CD4-positive, alpha-beta T cell treated with Interleukin-6 at 100 ng/mL for 8 hours (primary cell): ENCODE measurements at places on chromosomes 3 and 15.

DNA sequence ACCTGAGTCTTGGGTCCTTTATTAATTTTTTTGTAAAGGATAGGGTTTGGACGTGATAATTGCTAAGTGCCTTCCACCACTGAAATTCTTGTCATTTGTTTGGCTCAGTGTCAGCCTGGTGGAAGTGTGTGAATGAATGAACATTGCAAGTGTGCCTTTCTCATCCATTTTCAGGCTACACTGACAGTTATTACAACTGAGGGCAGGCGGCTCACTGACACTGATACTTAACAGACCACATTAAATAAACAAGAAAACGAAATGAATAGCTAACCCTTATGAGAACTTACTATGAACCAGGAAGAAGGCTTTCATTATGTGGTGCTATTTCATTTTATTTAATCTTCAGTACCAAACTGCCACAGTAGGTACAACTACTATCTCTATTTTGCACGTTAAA, 188.8 kb upstream of the CRBN start:
- no peak for DNase-seq

- no peak for DNase-seq
Observed at GRCh38 chr15:35309886-35310285, 224.8 kb upstream of the NANOGP8 start.

DNA sequence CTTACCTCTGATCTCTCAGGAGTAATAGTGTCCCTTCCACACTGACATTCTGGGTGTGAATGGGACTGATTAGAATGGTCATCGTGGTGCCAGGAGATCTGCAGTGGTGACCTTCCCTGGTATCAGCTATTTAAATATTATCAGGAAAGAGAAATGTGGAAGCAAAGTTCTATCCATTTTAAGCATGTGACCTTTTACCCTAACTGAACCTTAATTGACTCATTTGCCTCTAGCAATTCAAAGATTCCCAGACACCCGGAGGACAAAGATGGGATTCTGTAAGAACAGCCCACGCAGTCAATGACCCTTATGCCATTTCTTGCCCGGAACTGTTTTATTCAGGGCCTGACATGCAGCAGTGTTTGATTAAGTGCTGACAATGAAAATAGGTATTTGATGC, 10.3 kb downstream of the LIPC start:
- DNase-seq, result no peak

DNA sequence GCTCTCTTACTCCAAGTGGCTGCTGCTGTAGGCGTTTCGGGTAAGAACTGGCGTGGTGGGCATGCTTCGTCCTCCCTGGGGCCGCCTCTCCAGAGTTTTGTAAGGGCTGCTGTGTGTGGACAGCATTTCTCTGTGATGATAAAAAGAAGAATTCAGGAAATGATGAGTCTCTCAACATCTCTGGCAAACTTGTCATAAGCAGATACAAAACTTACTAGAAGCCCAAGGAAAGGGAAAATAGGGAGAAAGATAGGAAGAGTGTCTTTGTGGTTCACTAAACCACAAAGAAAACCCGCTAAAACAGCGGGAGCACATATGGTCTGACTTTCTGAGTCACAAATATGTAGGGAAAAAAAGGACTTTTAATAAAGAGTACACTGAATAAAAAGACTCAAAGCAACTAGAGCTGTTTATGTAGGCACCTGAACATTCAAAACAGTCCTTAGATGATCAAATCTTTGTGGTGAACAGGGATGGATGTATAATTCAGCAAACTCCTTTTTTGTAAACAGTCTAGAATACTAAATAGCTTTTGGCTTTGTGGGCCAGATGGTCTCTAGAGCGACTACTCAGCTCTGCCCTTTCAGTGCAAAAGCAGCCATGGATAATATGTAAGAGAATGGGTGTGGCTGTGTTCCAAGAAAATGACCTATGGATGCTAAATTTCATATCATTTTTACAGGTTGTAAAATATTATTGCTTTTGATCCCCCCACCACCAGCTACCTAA, 60.4 kb upstream of the LMOD3 start:
- no peak for DNase-seq

- no peak for DNase-seq
Observed at GRCh38 chr3:154040283-154040682, 80.9 kb upstream of the ARHGEF26 start.

DNA sequence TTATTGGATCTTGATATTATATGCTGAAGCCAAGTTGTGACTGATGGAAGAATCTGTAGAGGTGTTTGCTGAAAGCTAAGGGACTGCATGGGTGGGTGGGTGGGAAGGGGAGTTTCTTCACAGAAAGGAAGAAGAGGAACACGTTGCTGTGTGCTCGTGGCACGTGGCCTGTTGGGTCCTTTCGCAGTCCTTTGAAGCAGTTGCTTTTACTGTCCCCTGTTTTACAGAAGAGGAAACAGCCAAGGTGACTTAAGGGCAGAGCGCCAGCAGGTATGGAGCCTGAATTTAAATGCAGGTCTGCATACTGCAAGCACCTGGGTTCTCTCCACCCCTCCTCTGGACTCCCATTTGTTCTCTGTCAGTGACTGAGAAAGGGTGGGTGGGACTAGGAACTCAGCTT, 59.4 kb upstream of the PRR23C start:
- DNase-seq, result no peak

- no peak for DNase-seq
Observed at GRCh38 chr3:13282986-13283876, 136.9 kb downstream of the NUP210 start.

- DNase-seq, result no peak
Observed at GRCh38 chr3:152229692-152230091, 39.0 kb upstream of the MBNL1 start.

DNA sequence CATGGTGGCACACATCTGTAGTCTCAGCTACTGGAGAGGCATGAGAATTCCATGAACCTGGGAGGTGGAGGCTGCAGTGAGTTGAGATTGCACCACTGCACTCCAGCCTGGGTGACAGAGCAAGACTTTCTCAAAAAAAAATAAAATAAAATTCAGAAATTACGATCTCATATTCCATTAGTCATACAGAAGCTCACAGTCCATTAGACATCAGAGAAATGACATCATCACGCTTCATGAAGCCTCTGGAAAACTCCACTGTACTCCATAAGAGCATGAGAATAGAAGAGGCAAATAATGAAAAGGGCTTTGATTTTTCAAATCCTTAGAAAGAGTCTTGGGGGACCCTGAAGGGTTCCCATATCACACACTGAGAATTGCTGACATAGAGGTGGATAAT, 145.0 kb upstream of the MITF start:
- DNase-seq, result no peak

- DNase-seq, result no peak
Observed at GRCh38 chr3:128276146-128276435, 122.8 kb downstream of the EEFSEC start.

GRCh38 chr15:99958426-99959097, 225.3 kb upstream of the LYSMD4 start:
- no peak for DNase-seq

DNA sequence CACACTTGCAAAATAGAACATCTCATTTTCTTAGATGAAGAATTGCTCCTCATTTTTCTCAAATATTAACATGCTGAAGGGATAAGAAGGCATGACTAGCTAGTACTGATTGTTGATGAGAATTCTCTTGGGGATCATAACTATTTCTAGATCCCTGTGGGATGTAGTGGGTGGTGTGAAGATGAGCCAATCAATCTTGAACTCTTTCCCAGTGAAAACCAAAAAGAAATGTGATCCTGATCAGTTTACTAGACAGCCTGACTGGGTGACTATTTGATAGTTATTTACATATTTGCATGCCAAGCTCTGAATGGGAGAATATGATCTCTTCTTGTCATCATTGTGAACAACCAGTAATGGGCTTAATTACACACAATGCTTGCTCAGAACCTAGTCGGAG, 63.7 kb downstream of the ZIC1 start:
- DNase-seq, result no peak

DNA sequence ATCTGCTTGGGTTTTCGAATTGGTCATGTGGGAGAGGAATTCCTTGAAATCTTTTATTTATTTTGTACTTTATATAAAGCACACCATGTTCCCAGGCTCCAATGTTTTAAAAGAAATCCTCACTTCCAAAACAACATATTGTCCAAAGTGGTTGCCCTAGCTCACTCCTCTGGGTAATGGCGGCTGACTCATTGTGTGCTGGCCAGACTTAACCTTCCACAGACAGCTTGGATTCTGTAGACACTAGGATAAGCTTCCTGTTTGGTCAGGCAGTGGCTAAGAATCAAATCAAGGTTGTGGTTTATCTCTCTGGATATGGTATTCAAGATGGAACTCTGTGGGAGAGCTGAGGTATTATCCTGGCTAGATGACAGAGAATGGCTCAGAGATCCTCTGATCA, 55.8 kb upstream of the FAM98B start:
- no peak for DNase-seq

DNA sequence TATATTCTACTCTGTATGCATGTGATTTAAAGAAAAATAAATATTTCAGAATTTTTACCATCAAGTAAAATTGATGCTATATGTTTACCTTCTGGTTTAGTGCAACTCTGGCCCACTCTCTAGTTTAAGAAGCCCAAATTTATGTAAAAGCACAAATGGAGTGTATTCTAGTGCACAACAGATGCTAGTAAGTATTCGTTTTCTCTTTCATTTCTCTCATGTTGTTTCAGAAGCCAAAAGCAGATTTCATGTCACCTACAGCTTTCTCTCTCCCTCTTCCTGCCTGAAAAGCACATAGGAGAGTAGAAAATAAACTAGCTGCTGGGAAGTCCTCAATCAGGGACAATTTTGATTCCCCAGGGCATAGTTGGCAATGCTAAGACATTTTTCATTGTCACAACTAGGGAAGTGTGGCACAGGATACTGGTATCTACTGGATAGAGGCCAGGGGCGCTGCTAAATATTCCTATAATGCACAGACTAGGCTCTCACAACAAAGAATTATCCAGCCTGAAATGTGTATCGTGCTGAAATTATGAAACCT, 147.4 kb upstream of the ARHGEF26 start:
- DNase-seq, result no peak

GRCh38 chr3:44210967-44211366, 30.7 kb upstream of the TOPAZ1 start:
- no peak for DNase-seq

DNA sequence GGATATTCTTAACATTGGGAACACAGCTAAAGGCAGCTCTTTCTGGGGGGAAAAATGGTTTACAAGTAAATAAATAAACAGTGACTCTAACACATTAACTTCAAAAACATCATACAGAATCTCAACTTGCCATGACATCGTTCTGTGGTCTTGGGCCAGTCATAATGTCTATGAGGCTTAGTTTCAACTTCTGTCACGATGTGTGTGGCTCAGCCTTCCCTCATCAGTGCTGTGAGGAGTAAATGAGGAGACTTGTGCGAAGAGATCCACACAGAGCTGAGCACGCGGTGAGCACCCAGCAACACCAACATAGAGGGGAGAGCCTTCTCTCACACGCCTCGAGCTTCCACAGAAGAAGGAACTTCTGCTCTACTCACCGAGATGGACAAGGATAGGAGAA, 49.0 kb downstream of the DZIP1L start:
- no peak for DNase-seq

DNA sequence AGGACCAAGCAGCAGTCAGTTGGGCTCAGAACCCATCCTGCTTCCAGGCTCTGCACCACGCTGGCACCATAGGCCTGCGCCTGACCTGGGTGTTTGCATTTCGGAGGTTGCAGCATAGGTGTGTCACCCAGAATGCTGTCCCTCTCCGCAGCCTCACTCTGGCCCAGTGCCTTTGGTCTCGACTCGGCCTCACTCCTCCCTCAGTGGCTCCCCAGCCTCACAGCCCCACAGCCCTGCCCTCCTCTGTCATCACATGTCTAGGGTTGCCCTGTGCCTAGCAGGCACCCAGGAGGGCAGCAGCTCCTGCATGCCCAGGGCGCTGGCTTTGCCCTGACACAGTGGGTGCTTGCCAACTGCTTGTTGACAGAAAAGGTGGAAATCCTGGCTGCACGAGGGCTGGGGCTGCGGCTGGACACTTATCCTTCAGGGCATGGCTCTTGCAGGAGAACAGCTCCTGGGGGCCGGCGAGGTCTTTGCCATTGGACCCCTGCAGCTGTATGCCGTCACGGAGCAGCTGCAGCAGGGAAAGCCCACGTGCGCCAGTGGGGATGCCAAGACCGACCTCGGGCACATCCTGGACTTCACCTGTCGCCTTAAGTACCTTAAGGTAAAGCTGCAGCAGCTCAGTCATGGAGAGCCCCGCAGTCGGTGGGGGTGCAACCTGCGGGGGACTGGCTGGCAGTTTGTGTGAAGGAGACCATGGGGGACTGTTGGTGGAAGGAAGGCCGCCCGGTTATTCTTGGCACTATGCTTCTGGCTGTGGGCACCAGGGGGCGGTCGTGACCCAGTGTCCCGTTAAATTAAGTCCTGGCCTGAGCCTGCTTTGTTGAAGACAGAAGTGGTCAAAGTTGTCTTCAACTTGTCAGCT, 16.2 kb downstream of the NISCH start:
- DNase-seq, result no peak

DNA sequence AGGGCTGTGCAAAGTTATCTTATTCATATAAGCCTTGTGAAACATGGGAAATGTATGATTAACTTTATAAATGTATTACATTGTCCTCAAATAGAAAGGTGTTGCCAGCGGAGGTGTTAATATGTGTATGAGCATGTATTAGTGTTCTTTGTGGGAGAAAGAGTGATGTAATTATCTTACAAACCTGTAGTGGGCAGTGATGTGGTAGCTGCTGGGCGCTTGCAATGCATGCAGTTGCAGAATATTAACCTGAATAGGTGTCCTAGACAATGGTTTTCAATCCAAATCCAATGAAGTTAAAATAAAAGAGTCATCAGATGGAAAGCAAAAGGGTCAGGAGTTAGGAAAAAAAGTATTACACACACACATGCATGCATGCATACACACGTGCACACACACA, 881.3 kb upstream of the CADM2 start:
- no peak for DNase-seq

DNA sequence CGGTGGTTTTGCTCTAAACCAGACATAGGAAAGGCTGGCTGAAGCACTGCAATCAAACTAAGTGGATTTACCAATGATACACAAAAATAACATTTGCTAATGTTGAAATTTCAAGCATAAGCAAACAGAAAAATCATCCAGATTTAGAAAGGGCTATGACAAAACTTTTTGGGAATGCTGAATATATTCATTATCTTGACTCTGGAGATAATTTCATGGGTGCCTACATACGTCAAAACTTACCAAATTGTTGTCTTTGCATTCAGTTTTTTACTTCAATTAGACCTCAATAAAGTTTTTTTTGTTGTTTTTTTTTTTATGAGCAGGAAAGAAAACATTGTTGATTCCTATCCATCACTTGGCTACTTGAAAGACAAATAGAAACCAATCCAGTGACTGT, 140.8 kb downstream of the NR2E3 start:
- DNase-seq, result no peak

DNA sequence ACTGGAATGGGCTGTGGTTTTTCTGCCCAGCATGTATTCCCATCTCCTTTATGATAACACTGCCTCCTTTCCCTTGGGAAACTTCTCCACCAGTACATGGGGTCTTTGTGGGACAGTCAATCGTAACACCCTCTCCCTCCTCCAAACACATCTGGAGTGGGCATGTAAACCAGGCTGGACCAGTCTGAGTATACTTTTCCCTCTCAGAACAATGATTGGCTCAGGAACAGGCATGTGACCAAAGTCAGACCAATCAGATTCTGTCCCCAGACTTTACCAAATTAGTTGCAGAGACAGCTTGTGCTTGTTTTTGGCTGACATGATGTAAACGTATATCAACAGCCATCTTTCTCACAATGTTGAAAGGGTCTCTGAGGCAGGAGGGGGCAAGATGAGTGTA, 97.1 kb upstream of the CRBN start:
- DNase-seq, result no peak
